SK-N-SH (cell line): ENCODE measurements at places on chromosomes 3 and 15.

GRCh38 chr15:90650117-90650955, 66.8 kb upstream of the BLM start:
- DNase-seq, result no peak

- no peak for DNase-seq
Measured at GRCh38 chr3:72116226-72116625, 331.3 kb upstream of the PROK2 start.

- DNase-seq, result no peak
Measured at GRCh38 chr3:42216302-42216701, 49.7 kb downstream of the CCK start.

GRCh38 chr15:61764141-61764540, 296.1 kb downstream of the VPS13C start:
- DNase-seq, result no peak

DNA sequence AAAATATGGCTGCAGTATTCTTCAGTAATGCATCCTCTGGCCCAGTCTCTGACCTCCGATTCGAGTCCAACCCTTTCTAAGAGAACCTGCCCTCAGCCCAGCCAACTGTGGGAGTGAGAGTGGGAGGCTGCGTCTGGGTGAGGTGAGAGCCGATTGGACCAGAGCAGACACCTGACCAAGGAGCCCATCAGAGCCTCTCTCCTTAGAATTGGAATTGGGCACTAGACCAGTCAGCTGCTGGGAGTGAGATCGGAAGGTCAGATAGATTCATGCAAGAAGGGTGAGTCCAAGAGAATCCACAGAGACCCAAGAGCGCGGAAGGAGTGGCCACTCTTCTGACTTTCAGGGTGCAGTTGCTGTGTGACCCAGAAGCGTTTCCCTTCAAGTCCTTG, 10.2 kb downstream of the RASL12 start:
- peak; percentile 11 for DNase-seq

DNA sequence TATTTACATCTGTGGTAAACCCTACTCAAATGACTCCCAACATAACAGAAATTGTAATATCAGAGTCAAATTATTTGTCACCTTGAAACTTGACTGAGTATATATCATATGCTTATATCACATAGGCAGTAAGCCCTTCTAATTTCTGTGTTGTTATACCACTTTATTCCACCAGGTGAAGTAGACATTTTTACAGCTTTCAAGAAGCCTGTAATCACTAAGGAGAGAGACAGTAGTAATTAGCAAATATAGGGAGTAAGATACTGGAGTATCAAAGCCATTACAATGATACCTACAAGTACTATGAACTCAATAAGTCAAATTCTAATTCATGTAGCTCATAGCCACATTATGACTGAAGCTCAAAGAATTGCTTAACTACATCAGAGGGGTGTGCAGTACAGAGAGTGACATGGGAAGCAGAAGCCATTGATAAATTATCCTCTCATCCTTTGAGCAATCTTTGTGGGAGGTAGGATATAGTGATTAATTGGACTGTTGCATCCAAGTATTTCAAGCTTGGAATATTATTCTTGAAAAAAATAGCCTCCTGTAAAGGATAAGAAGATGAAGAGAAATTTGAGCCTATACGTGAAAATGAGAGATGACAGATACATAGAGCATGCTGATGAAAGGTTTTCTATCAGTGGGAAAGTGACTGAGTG, 1005.9 kb downstream of the ZPLD1 start:
- DNase-seq, result no peak

- no peak for DNase-seq
Measured at GRCh38 chr15:47932261-47932660, 188.5 kb upstream of the SLC24A5 start.

- no peak for DNase-seq
Measured at GRCh38 chr15:72521682-72522081, 47.6 kb downstream of the ARIH1 start.

GRCh38 chr3:78728406-78729145, 1039.2 kb downstream of the ROBO1 start:
- peak; percentile 34 for DNase-seq

DNA sequence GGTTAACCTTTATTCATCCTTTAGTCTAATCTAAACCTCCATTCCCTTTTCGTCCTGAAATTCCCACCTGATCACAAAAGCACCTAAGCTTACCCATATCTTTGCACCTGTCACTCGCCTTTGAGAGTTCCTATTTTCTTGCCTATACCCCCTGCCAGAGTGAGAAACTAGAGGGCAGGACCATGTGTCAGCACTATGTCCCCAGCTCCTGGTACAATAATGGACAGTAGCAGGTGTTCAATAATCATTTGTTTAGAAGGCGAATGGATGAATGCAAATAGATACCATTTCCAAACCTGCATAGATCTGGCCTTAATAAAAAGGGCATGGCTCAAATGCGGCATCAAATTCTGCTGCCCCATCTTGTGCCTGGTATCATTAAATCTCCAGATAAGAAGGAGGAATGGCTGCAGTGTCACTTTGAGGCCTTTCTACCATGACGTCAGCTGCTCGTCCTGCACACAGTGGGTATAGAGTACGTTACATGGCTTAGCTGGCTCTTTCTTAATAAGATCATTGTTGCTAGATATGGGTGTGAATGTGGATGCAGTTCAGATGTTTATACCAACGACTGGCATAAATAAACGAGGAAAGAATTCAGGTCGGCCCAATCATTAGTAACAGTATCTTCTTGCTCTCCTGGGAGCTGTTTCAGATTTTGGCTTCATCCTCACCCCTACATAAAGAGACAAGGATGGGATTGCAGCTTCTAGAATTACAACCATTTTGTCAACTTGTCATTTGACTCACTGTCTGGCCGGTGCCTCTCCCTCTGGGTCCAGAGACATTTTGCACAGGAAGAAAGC, 148.7 kb downstream of the RORA start:
- no peak for DNase-seq

DNA sequence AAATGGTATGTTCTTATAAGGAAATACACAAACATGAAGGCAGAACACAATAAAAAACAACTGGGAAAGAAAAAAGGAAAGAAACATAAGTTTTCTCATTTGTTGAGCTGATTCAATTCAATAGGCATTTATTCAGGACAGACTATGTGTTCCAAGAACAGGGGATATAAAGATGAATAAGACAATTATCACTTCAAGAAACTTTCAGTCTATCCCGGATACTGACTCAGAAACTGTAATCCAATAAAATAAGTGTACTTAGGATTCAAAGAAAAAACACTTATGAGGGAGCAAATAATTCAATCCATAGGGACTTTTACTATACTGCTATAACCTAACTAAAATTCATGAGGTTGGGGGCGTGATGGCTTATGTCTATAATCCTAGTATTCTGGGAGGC, 3.5 kb upstream of the POPDC2 start:
- DNase-seq, result no peak

- DNase-seq, result no peak
Measured at GRCh38 chr15:64969401-64969800, 20.3 kb downstream of the SPG21 start.

DNA sequence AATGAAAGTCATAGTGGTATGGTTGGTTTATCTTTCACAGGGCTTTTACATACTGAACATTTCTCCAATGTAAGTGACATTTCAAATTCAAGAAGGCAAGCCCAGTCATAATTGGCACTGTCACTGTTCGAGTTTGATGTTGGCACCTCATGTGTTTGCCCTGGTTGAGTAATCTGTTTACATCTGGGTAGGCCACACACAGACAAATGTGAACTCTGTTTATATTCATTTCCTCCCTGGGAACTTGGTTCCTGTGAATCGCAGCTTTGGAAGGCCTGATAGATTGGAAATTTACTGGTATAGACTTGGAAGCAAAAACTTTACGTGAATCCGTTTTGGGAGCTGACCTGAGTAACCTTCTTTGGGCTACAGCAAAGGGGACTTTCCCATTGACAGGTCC, 395.2 kb upstream of the AZI2 start:
- DNase-seq, result no peak

GRCh38 chr3:120615847-120616609, 19.9 kb downstream of the NDUFB4 start:
- DNase-seq, result no peak

- DNase-seq, result no peak
Measured at GRCh38 chr3:46284981-46285683, 42.9 kb downstream of the CCR3 start.

DNA sequence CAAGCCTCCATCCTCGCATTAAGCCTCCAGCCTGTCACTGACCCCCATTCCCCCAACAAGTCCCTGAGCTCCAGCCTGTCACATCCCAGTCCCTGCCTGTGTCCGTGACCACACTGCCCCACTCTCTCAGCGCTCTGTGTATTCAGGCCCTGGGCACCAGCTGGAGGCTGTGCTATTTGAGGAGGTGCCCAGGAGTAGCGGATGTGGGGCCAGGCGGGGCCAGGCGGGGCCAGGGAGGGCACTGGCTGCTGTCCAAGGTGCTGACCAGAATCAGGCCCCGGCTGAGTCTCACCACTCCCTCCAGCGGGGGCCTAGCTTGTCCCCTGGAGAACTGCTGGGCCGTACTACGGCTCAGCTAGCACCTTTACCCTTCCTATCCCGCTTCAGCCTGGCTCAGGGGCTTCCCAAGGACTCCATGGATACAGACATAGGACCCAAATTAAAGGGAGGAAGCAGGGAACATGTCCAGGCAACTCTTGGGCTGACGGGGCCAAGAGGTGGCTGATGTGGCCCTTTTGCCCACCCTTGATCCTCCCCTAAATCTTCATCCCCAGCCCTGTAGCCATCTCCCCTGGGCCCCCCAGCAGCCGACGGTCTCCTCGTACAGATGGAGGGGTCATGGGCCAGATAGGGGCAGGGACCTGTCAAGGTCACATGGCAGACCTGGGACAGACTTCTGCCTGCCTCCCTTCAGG, 1.1 kb downstream of the HHATL start:
- DNase-seq, result peak; percentile 58

DNA sequence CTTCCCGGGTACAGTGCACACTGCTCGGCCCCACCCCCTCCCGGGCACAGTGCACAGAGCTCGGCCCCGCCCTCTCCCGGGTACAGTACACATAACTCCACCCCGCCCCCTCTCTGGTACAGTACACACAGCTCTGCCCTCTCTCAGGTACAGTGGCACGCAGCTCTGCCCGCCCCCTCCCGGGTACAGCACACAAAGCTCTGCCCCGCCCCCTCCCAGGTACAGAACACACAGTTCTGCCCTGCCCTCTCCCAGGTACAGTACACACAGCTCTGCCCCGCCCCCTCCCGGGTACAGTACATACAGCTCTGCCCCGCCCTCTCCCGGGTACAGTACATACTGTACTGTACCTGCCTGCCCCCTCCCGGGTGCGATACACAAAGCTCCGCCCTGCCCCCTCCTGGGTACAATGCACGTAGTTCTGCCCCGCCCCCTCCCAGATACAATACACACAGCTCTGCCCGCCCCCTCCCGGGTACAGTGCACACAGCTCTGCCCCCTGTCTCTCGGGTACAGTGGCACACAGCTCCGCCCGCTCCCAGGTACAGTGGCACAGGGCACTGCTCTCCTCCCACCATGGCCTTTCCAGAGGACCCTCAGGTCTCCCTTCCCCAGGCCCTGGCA, 16.4 kb upstream of the PRR20G start:
- peak; percentile 80 for DNase-seq

- DNase-seq, result no peak
Measured at GRCh38 chr15:101244036-101244781, 7.6 kb downstream of the CHSY1 start.

- DNase-seq, result no peak
Measured at GRCh38 chr3:13537909-13538296, 11.0 kb upstream of the FBLN2 start.

DNA sequence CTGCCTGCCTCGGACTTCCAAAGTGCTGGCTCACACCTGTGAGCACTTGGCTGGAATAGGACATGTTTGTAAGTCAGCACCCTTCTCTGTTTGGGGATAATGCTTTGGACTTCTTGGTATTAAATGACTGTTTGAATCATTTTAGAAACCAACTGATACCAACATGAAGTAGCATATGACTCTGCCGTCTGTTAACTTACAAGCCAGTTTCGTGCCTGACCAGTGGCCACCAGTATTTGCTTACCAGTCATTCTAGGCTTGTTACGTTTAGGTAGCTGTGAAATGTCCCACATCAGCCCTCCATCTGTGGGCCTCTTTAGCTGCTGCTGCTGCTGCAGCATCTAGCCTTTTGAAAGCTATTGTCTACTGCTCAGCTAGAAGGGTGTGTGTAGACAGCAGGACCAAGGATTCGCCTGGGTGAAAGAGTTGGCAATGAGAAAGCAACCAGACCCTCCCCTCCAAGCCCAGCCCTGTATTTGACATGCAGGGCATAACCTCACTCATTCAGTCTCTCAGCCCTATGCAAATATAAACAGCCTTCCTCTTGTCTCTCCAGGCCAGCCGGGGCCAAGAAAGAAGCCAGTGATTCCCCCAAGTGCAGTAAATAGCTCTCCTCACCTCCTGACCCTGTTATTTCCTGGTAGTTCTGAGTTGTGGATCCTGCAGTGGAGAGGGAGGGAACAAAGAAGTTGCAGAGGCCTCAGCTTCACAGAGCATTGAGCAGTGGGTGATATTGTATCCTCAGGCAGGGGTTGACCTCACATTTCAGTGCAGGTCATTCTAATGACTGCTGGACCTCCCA, 51.0 kb downstream of the NKIRAS1 start:
- peak; percentile 38 for DNase-seq

DNA sequence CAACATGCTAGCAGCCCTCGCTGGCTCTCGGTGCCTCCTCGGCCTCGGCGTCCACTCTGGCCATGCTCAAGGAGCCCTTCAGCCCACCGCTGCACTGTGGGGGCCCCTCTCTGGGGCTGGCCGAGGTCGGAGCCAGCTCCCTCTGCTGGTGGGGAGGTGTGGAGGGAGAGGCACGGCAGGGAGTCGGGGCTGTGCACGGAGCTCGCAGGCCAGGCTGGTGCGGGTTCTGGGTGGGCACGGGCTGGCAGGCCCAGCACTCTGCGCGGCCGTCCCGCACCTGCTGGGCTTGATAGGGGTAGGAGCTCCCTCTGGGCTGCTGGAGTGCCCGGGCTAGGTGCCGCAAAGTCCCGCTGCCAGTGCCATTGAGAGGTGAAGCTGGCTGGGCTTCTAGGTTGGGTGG, 251.0 kb downstream of the SQOR start:
- DNase-seq, result no peak

DNA sequence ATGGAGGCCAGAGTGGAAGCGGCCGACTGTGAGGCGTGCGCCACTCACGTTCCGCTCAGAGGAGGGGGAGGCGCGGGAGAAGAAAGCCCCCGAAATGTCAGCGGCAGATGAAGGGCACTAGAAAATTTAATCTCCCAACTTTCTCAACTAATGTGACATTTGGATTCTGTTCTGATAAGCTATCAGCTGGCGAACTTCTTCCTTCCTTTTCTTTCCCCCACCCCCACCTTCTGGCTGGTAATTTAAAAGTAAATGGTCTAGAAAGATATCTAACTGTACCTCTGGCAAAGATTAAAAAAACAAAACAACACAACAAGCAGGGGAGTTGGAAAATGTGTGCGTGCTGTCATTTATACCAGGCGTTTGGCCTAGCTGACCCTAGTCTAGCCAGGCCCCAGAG, 26.4 kb upstream of the TMEM115 start:
- DNase-seq, result no peak
